NCI-H524 treated with DMSO at 0.1 percent for 48 hours (cell line): ENCODE measurements at places on chromosomes 2 and 18.

- DNase-seq = peak; percentile 70
These were observed 1.7 kb downstream of the ARHGAP28 start for GRCh38 chr18:6731222-6731596.

- no peak for DNase-seq
These were observed 8.8 kb downstream of the NFATC1 start for GRCh38 chr18:79404567-79404910.

- DNase-seq = no peak
These were observed 6.4 kb downstream of the HDAC4 start for GRCh38 chr2:239394346-239394945.

DNA sequence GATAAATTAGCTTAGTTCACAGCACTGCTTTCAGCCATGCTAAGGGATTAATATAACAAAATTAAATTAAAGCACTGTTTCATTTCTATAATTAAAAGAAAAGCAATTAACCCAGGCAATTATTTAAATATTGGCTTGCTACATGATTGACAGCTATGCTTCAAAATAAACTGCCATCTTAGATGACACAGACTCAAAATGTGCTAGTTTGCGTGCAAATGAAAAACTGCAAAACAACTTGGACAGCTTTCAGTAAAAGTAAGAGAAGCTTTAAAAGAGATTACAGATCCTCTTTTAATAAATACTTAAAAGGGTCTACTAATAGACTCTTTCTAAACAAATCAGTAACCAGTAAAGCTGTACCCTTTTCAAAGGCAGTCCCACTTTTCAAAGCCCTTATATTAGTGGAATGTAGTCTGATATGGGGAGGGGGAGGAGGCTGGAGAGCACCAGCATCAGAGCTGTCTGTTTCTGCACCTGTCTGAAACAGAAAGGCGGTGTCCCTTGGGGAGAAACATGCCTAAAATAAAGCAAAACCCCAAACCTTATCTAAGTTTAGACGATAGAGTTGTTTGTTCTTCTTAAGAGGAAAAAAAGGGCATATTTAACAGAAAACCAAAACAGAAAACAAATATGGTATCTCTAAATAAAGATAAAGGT lies 20.8 kb downstream of the EIF2AK3 start:
- no peak for DNase-seq
